ENCODE measurements at places on chromosomes 3 and 15.
A peak's percentile ranks its signal among the peaks of the same experiment; 100 is the strongest.

GRCh38 chr3:155078711-155079467 lies 1.2 kb upstream of the MME start:
- peaks cover 14% of the 10 kb centered on the region for H3K4me1 ChIP-seq
- H3K4me3 ChIP-seq = peak overlapping the region; percentile 79
- DNase-seq = no peak
- H3K27ac ChIP-seq = peak overlapping the region; percentile 78
- H3K27me3 ChIP-seq = no peaks in the 10 kb centered on the region

GRCh38 chr3:167084545-167084944 lies 295.6 kb downstream of the ZBBX start:
- no peaks in the 10 kb centered on the region for H3K36me3 ChIP-seq
- H3K4me1 ChIP-seq = no peaks in the 10 kb centered on the region

DNA sequence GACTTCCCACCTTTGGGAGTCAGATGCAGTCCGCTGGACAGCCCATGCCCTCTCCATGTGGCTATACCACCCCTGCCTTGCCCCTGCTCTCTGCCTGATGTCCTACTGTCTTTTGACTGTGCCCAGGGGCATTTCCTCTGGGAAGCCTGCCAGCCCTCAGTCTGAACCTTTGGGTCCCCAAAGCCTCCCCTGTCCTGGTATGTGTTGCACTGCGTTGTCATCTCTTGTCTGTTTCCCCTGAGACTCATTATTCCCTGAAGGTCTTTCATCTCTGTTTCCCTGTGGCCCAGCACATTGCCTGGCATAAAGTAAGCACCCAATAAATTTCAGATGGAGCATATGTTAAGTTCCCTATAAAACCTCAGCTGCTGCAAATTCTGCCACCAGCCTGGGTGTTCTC lies 236.6 kb upstream of the CTDSPL start:
- H3K27me3 ChIP-seq = no peaks in the 10 kb centered on the region
- H3K4me1 ChIP-seq = peaks cover 4% of the 10 kb centered on the region
- no peak overlapping the region for H3K27ac ChIP-seq
- no peak for DNase-seq

GRCh38 chr3:99236576-99236975 lies 335.1 kb upstream of the DCBLD2 start:
- no peaks in the 10 kb centered on the region for H3K4me1 ChIP-seq
- no peaks in the 10 kb centered on the region for H3K27me3 ChIP-seq
- no peak overlapping the region for H3K4me3 ChIP-seq
- no peak for DNase-seq
- no peak overlapping the region for H3K27ac ChIP-seq
- H3K36me3 ChIP-seq = no peaks in the 10 kb centered on the region

DNA sequence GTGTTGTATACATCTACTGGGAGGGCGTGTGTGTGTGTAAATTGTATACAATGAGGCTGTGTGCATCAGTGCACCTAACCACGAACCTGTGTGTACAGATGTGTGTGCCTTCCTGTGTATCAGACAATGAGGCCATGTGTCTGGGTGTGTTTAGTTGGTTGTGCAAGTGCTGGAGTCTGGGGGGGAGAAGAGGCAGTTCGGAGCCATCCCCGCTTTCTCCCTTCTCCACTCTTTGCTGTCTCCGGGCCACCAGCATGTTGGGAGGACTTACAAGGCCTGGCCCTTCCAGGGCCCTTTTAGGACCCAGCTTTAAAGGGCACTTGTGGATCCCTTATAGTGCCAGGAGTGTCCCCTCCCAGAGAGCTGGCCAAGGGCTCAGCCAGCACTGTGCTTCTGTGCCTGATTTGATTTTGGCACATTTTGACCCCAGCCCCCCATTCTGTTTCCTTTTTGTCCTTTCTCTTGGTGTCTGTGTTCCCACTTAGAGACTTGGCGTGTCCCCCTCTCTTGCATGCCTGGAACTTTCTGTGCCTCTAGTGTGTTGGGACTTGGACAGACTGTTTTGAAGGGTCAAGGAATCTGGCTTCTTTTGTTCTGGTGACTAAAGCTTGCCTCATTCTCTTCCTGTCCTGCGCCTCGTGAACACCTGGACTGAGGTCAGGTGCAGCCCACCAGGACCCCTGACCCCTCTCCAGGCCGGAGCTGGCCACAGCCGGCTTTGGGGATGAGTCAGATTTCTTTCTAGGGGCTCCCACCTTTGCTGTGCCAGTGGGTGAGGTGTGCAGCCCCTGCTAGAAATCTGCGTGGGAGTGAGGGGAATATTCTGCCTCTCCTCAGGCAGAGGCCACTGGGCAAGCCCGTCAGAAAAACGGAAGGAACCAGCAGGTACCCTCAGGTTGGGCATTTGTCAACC lies 1.5 kb downstream of the CTDSPL start:
- H3K27me3 ChIP-seq = no peaks in the 10 kb centered on the region
- peak overlapping the region; percentile 69 for H3K4me3 ChIP-seq
- peaks cover 19% of the 10 kb centered on the region for H3K4me1 ChIP-seq
- H3K36me3 ChIP-seq = no peaks in the 10 kb centered on the region
- no peak for DNase-seq

DNA sequence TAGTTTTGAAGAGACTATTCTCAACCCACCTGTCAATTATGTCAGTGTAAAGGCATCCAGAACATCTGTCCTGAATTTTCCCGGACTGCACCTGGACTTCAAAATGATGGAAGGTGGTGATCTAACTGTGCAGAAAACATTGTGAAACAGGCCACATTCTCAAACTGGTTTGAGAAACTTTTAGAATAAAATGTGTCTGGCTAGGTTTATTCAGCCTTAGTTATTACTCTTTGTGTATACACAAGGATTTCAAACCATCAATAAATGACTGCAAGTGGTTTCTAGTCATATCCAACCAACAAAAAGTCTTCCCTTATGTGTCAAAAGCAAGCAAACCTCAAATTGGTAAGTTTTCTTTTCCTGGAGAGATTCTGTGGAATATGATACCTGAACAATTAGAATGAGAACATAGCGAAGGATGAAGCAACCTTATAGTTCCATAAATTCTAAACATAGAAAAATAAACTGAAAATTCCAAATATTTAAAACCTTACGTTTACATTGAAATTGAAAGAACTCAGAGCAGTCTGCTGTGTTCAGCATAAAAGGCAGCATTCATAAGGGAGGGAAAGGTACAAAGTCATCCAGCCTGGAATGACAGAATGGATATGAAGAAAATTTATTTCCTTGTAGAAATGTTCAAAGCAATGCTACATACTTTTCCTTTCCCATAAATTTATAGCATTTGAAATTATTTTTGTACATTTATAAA lies 306.6 kb upstream of the TGFBR2 start:
- no peaks in the 10 kb centered on the region for H3K4me1 ChIP-seq
- H3K27me3 ChIP-seq = no peaks in the 10 kb centered on the region
- no peaks in the 10 kb centered on the region for H3K36me3 ChIP-seq
- H3K4me3 ChIP-seq = no peak overlapping the region

GRCh38 chr15:40320931-40321371 lies 2.5 kb upstream of the INAFM2 start:
- no peaks in the 10 kb centered on the region for H3K36me3 ChIP-seq
- peaks cover 19% of the 10 kb centered on the region for H3K4me1 ChIP-seq
- DNase-seq = peak; percentile 48
- H3K4me3 ChIP-seq = no peak overlapping the region

GRCh38 chr15:99102332-99103235 lies 2.3 kb upstream of the SYNM start:
- H3K36me3 ChIP-seq = no peaks in the 10 kb centered on the region
- H3K4me3 ChIP-seq = no peak overlapping the region
- H3K4me1 ChIP-seq = peaks cover 24% of the 10 kb centered on the region
- no peaks in the 10 kb centered on the region for H3K27me3 ChIP-seq

- H3K27me3 ChIP-seq = no peaks in the 10 kb centered on the region
- DNase-seq = no peak
- no peaks in the 10 kb centered on the region for H3K4me1 ChIP-seq
- H3K27ac ChIP-seq = no peak overlapping the region
- no peaks in the 10 kb centered on the region for H3K36me3 ChIP-seq
- no peak overlapping the region for H3K4me3 ChIP-seq
These were observed 339.7 kb upstream of the COL8A1 start for GRCh38 chr3:99298661-99299060.

- peak; percentile 41 for DNase-seq
- no peaks in the 10 kb centered on the region for H3K36me3 ChIP-seq
- no peaks in the 10 kb centered on the region for H3K27me3 ChIP-seq
- peaks cover 15% of the 10 kb centered on the region for H3K4me1 ChIP-seq
- H3K27ac ChIP-seq = no peak overlapping the region
These were observed 122.0 kb upstream of the MELTF start for GRCh38 chr3:197151580-197151979.

- H3K27me3 ChIP-seq = no peaks in the 10 kb centered on the region
- DNase-seq = no peak
- no peaks in the 10 kb centered on the region for H3K36me3 ChIP-seq
- H3K4me3 ChIP-seq = no peak overlapping the region
- H3K4me1 ChIP-seq = no peaks in the 10 kb centered on the region
These were observed 169.8 kb upstream of the ROBO1 start for GRCh38 chr3:79937567-79937966.

DNA sequence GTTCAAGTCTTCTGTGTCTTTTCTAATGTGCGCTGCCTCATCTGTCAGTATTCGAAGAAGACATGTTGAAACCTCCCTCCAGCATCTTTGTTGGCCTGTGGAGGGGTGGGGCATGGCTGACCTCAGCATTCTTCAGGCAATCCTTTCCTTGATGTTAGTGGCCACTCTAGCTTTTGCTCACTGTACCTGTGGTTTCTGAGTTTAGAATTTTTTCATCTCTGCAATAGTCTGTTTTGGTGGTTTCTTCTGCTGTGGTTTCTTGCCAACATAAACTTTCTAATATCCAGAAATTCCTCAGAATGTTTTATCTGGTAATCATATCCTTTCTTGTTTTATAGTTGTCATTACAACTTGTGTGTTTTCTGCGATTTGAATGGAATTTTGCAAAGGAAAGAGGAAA lies 251.3 kb upstream of the NR2E3 start:
- DNase-seq = no peak
- no peak overlapping the region for H3K27ac ChIP-seq
- H3K4me1 ChIP-seq = no peaks in the 10 kb centered on the region
- no peaks in the 10 kb centered on the region for H3K36me3 ChIP-seq

GRCh38 chr3:153551536-153552285 lies 389.7 kb downstream of the RAP2B start:
- no peaks in the 10 kb centered on the region for H3K36me3 ChIP-seq
- H3K4me3 ChIP-seq = no peak overlapping the region
- DNase-seq = no peak

GRCh38 chr15:72850833-72851232 lies 67.3 kb upstream of the ADPGK start:
- H3K4me3 ChIP-seq = no peak overlapping the region
- no peaks in the 10 kb centered on the region for H3K27me3 ChIP-seq
- H3K27ac ChIP-seq = no peak overlapping the region
- H3K36me3 ChIP-seq = no peaks in the 10 kb centered on the region

GRCh38 chr3:40911264-40911663 lies 288.0 kb upstream of the CTNNB1 start:
- no peaks in the 10 kb centered on the region for H3K27me3 ChIP-seq
- no peak overlapping the region for H3K4me3 ChIP-seq
- DNase-seq = no peak
- no peaks in the 10 kb centered on the region for H3K4me1 ChIP-seq
- no peaks in the 10 kb centered on the region for H3K36me3 ChIP-seq

DNA sequence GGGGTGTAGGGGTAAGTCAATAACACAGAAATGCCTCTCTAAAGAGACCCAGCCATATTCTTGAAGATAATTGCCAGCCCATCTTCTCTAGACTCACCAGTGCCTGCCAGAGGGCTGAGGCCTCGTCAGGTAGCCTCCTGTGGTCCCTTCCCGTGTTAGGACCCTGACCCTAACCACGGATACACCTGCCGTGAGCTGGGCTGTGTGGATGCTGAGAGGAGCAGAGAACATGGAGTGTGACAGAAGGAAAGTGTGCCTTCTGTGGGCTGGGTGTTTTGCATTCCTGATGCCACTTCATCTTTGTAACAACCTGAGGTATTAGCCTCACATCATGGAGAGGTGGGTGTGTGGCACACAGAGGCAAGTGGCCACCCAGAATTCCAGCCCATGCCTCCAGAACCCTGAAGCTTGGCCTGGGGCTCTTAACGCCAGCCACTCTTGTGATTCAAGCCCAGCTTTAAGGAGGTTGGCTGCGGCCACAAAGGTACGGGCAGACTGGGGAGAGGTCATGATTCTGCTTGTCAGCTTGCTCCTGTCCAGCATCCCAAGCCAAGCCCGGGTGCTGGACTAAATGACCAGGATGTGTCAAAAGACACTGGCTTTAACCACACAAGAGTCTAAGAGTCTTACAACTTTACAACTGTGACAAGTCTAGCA lies 21.1 kb upstream of the ABTB1 start:
- H3K4me3 ChIP-seq = no peak overlapping the region
- no peak overlapping the region for H3K27ac ChIP-seq
- H3K36me3 ChIP-seq = no peaks in the 10 kb centered on the region
- DNase-seq = no peak
- H3K27me3 ChIP-seq = no peaks in the 10 kb centered on the region
- peaks cover 5% of the 10 kb centered on the region for H3K4me1 ChIP-seq

GRCh38 chr3:194321693-194322640 lies 29.2 kb downstream of the CPN2 start:
- peaks cover 10% of the 10 kb centered on the region for H3K4me1 ChIP-seq
- H3K36me3 ChIP-seq = no peaks in the 10 kb centered on the region
- no peak for DNase-seq
- H3K27me3 ChIP-seq = peaks cover 5% of the 10 kb centered on the region

- H3K27me3 ChIP-seq = no peaks in the 10 kb centered on the region
- peaks cover 7% of the 10 kb centered on the region for H3K4me1 ChIP-seq
- H3K4me3 ChIP-seq = no peak overlapping the region
These were observed 250.5 kb downstream of the UACA start for GRCh38 chr15:70512772-70513362.

DNA sequence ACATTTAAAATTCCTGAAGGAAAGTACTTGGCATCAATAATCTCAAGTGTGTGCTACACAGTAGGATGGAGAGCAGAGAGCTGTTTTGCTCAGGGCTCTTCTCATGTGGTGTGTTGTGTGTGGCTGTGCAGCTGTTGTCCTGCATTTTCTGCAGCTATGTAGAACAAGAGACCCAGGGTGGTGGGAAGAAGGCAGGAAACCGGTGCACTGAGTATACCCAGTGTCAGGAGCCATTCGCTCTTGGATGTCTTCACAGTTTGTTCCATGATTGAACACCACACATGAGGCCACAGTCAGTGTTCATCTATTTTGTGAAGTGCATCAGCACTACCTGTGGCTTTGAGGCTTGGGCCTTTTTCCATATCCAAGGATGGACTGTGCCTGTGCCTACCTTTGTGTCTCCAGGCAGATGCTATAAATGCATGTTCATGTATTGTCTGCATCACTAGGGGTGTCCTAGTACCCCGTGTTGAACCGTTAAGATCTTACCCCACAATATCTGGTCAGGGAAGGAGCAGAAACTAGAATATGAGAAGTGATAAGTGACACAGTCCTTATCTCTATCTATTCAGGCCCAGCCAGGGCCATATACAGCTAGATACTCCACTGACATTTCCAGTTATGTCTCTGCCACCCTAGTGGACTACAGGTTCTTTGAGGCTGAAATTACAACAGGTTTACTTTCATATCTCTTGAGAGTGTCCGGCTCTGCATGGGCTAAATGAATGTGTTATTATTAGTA lies 194.3 kb downstream of the NR2F2 start:
- no peaks in the 10 kb centered on the region for H3K27me3 ChIP-seq
- no peaks in the 10 kb centered on the region for H3K4me1 ChIP-seq
- H3K36me3 ChIP-seq = no peaks in the 10 kb centered on the region
- H3K27ac ChIP-seq = no peak overlapping the region
- no peak for DNase-seq
- no peak overlapping the region for H3K4me3 ChIP-seq

Measured in gastrocnemius medialis (tissue), 4 donors.